ENCODE measurements at places on chromosomes 4 and X. TPM values are rescaled to one million over a fixed set of nuclear protein-coding genes. Genes with fewer than 3 reads are reported as not detected.

GRCh38 chr4:169295822-169296221 lies 25.1 kb upstream of the SH3RF1 start:
- no peak overlapping the region for H3K4me3 ChIP-seq
- H3K36me3 ChIP-seq: no peaks in the 10 kb centered on the region
- DNase-seq: no peak
- no peaks in the 10 kb centered on the region for H3K4me1 ChIP-seq
- no peak overlapping the region for H3K27ac ChIP-seq

Gene CASP6
- 19.3 TPM for total RNA-seq

Gene PABPC5
- 3.8 TPM for total RNA-seq

Gene SHROOM4
- total RNA-seq: 16.4 TPM
